Stimulated activated CD8-positive, alpha-beta memory T cell treated with anti-CD3 and anti-CD28 coated beads, Interleukin-4, amount 100 ng/mL, for 4 hours (primary cell): ENCODE measurements at places on chromosomes 5 and 9.

DNA sequence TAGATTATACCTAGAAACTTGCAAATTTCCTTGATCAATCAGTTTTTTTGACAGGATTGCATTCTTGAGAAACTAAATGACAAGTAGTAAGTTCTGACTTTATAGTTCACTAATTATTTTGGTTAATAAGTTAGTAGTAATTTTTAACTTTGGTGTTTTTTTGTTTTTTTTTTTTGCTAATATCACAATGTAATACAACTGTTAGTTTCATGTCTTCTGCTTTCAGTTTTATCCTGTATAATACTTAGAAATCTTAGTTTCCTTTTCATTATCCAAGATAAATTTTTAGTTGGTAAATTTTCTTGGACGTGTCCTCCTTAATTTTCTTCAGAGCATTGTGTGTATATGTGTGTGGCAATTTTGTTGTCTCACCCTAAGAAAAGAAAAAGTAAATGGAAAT is 57.8 kb downstream of the CWC27 start:
- no peak for DNase-seq

DNA sequence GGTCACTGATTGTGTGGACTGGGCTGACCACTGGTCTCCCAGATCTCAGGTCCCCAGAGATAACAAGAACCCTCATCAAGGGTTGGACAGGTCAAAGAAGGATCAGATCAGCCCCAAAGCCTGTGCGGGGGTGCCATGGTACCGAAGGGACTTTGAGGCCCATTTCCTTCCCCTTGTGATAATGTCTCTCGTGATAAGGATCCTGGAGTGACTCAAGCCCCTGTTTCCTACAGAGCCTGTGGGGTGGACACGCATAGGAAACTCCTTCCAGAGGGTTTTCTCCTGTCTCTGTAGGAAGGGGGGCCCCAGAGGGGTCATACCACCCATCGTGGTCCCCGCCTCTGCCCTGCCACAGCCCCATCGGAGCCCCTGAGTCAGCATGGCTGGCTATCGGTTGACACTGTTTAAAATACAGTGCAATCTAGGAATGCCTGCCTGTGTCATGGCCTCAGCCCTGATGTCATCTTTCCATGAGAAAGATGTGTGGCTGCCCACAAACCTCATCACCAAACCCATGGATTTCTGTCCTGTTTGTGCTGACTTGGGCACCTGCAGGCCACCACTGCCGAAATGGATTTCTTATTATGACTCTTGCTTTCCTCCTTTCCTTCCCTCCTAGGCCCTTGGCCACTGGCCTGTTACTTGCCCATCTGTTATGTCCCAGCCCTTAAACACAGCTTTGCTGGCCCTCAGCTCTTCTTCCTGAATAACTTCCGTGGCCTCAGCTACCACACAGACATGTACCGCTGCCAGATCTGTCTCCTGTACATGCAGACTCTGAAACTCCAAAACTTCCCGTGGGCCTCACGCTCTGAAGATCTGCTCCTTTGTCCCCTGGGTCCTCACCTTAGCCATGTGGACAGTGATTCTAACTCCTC is 2.9 kb upstream of the CSF2 start:
- no peak for DNase-seq

- no peak for DNase-seq
These were observed 65.0 kb downstream of the MAST4 start for GRCh38 chr5:66661149-66661548.

DNA sequence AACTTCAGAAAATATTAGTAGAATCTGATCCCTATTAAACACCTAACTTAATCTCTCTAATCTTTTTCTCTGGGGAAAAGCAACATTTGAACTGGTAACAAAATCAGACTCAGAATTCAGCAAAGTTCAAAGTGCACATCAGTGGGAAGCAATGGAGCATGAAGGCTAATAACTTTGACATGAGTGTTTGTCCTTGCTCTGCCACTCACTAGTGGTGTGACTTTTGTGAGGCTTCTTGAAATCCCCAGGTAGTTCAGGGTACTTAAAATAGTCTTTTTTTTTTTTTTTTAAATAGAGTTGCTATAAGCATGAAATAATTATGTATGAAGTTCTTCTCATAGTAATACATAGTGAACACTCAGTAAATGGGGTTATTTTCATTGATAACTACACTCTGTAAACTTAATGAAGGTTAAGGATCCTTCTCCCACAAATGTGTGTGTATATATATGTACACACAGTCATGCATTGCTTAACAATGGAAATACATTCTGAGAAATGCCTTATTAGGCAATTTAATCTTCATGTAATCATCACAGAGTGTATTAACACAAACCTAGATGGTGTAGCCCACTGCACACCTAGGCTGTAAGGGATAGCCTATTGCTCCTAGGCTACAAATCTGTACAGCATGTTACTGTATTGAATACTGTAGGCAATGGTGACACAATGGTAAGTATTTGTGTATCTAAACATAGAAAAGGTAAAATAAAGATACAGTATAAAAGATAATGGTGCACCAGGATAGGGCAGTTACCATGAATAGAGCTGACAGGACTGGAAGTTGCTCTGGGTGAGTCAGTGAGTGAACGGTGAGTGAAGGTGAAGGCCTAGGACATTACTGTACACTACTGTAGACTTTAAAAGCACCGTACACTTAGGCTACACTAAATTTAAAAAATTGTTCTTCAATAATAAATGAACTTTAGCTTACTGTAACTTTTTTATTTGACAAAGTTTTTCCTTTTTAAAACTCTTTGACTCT is 73.3 kb upstream of the HMHB1 start:
- no peak for DNase-seq

- DNase-seq = no peak
These were observed 166.6 kb downstream of the ELAVL2 start for GRCh38 chr9:23659346-23660006.
